Activated naive CD8-positive, alpha-beta T cell treated with anti-CD3 and anti-CD28 coated beads, Interleukin-2, amount 50 U/mL, for 24 hours (primary cell): ENCODE measurements at places on chromosomes 12 and 14.

GRCh38 chr14:46571970-46572369 lies 79.6 kb downstream of the RPL10L start:
- no peak for DNase-seq

DNA sequence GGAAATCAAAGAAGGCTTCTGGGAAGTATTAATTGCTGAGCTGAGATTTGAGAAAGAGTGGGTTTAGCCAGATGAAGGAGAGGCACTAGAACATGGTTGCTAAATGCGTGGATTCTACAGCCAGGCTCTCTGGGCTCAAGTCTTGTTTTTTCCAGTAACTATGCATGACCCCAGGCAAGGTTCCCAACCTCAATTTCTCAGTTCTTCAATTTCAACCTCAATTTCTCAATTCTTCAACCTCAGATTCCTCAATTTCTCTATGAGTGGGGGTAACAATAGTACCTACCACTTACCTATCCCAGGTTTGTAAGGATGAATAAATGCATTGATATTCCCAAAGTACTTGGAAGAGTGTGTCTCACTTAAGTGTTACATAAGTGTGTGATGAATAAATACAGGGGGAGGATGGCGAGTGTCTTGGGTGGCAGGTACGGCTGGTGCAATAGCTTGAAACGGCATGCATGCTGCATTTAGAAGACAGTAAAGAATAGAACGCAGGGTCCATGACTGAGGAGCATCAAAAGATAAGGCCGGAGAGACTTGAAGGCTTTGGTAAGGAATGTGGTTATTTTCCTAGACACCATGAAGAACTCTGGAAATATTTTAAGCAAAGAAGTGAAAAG lies 149.1 kb upstream of the ATP2B1 start:
- DNase-seq, result no peak

- DNase-seq, result no peak
Measured at GRCh38 chr14:23148591-23149249, 29.7 kb upstream of the CEBPE start.

DNA sequence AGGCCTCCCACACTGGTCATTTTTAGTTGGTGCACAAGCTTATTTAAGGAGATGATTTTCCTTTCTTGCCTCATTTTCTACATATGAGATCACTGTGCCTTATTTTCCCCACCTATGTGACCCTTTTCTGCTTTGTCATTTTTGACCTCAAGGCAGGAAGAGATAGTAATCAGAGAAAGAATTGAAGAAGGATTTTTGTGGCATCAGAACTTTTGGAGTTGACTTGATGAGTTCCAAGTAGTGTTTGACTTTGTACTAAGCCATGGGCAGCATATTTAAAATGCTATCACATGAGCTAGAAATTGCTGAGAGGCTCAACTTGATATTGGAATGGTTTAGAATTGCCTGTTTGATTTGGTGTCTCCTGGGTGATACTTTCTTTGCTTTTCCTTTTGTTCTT lies 440.8 kb downstream of the AEBP2 start:
- DNase-seq, result no peak

- DNase-seq, result peak; percentile 9
Measured at GRCh38 chr14:74089251-74090020, 4.7 kb downstream of the LIN52 start.

GRCh38 chr14:65211341-65211987 lies 109.1 kb upstream of the MAX start:
- no peak for DNase-seq

DNA sequence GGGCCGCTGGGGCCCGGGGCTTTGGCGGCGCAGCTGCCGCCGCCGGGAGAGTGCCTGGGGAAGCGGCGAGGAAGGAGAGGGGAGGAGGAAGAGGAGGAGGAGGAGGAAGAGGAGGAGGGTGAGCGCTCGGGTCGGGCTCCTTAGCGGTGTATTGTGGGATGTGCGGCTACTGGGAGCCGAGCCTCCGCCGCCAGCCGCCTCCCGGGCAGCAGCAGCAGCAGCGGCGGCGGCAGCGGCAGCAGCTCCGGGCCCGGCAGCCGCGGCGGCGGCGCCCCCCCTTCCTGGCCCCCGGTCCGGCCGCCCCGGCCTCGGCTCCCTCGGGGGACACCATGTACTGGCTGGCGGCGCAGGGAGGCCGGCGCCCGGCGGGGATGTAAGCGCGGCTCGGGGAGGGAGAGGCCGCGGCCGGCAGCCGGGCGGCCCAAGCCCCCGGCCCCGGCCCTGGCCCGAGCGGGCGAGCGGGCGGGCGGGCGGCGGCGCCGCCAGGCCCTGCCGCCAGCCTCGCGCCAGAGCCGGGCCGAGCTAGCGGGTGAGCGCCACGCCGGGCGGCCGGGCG lies at the start of gene SETD1B:
TSS of gene SETD1B (plus strand) at position 149 of the 556 bp plus-strand sequence. CDS start 729 bp downstream, outside the sequence.
- DNase-seq, result peak; percentile 65

- no peak for DNase-seq
Measured at GRCh38 chr12:131619736-131620506, 91.0 kb upstream of the SFSWAP start.

DNA sequence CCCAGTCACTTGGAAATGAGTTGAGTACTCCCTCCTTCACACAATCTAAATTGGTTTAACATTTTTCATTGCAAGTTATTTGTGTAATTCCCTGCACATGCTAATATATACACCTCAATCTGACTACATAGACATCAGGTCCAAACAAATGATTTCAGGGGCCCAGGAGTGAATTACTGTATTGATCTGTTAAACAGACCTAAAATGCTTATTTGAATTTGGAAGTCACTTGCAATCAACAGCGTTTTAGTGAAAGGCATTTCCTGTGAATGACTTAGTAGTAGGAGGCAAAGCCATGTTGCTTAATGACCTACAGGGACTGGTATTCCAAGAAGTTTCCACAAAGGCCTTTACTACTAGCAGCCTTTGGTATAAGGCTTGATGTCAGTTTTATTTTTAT lies 22.6 kb upstream of the SLC15A5 start:
- DNase-seq, result no peak

GRCh38 chr12:13210236-13211190 lies 14.0 kb downstream of the EMP1 start:
- DNase-seq, result no peak

- DNase-seq, result peak; percentile 35
Measured at GRCh38 chr14:63650256-63650952, 8.7 kb upstream of the WDR89 start.

DNA sequence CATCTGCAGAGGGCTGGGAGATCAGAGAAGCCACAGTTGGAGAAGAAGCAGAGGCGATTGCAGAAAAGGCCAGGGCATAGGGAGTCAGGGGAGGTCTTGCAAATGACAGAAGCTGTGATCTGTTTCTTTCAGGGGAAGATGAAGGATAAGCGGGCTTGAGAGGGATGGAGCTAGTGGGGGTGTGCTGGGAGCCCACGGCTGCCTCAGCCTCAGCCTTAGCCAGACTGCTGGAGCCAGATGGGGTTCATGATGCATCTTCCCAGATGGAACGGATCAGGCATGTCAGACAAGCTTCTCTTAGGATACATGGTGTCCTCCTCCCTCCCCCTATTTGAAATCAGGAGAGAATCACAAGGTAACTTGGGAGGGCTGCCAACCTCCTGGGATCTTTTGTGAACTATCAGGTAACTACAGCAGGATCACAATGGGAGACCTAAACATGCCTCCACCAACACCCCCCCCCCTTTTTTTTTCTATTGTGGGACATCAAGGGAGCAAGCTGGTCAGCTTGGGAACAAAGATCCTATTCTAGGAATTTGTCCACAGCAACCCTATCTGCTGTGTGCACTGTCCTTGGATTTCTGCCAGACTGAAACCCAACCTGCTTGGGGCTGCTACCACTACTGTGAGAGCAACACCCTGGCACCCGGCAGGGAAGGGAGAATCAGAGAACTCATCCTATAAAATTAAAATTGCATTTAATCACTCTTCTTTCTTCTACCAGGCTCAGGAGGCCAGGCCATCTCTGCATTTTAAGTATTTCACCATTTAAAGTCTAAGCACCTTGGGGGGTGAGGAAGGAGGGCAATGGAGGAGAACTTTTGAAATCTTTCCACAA lies 10.7 kb upstream of the ATP2A2 start:
- no peak for DNase-seq

DNA sequence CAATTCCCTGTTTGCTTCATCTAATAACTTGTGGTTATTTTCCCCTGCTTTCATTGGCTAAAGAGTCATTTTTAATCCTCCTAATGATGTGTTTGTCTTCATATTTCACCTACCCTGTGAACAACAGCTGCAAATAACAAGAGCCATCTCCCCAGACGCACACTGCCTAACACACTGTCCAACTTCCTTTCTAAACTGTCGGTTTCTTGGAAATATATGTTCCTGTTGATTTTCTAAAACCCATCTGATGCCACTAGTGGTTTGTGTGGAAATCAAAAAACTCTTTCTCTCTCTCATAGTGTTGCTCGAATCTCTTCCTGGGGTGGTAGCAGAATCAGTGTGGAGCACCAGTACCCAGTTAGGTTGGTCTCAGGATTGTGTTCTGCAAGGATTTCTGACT lies 226.9 kb downstream of the EPS8 start:
- no peak for DNase-seq

- DNase-seq, result no peak
Measured at GRCh38 chr14:61561104-61561503, 134.2 kb upstream of the HIF1A start.

GRCh38 chr14:68947802-68948201 lies 31.3 kb downstream of the ACTN1 start:
- no peak for DNase-seq

DNA sequence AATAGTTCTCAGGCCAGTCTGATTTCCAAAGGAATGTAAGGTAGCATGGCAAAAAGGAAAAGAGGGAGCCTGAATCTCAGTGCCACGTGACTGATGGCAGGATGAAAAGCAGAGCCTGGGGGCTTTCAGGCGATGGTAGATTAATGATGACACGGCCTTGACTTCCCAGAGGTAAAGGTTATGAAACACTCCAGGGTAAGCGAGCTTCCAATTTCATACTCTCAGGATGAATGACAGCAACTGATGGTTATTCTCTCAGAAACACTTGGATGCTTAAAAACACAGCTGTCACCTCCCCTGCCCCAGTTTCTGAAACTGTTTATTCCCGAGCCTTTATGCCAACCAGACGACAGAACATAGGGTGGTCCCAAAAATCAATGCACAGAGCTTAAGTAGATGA lies 28.8 kb downstream of the GDF11 start:
- DNase-seq, result no peak

- DNase-seq, result no peak
Measured at GRCh38 chr12:26135010-26135420, 10.2 kb upstream of the BHLHE41 start.

DNA sequence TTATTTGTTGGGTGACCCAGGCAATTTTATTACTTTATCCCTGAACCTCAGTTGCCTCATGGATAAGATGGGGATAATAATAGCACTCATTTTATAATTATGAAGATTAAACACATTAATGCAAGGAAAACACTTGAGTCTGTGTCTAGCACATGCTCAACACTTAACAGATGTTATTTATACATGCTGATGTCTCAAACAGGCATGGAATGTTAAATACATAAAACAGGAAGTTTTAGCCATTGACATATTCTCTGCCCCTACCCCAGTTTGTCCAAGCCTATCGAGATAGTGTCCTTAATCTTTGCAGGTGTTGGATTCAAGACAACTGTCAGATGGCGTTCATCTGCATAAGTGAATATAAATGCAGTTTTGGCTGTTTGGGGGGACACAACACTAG lies 109.8 kb downstream of the SCAF11 start:
- no peak for DNase-seq

DNA sequence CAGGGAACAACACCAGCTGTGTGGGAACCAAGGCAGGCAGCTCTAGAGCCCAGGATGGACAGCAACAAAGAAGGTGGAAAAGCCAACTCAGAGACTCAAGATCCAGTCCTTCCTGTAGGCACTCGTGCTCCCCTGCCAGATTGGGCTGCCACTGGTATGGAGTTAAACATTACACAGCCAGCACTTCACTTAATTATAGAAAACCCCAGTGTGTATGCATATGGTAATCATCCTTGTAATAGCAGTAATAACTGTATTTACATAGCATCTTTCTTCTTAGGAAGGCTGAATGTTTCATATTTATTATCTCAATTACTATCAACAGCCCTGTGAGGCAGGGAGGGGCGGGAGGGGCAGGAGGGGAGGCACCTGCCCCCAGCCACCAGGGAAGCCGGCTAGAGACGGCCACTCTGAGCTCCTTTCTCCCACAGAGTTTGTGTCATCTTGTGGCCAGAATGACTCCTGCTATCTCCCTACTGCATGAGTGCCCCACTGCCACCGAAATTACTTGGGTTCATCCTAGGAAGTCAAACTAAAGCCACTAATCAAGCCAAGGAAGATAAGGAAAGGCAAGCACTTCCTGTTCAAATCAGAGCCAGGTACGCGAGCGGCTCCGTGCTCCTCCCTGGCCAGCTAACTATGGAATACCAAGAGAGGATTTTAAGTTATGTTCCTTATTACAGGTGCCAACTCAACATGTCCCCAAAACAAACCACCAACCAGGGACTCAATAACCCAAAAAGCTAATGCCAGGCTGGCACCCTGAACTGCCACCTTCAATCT lies 15.7 kb upstream of the RAB35 start:
- DNase-seq, result no peak

- no peak for DNase-seq
Measured at GRCh38 chr14:96804895-96805294, 7.7 kb downstream of the VRK1 start.

- no peak for DNase-seq
Measured at GRCh38 chr12:124007826-124008570, 35.0 kb downstream of the ZNF664 start.

DNA sequence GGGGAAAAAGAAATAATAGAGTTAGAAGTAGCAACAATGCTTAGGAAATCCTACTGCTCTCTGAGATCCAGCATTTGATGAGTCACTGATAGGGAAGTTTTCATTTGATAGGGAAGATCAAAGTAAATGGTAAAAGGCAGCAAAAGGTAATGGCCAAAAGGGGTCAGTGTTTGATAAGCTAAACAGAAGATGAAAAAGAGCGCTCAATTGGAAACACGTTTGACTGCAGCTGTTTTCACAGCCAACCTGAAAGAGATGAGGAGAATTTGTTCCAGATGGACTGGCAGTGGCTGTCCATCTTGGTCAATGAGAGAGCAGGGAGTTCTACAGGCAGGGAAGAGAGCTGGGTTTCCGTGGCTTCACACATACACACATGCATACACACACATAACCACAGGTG lies 264.2 kb downstream of the TMEM132C start:
- no peak for DNase-seq

GRCh38 chr12:96215919-96216273 lies 21.7 kb downstream of the ELK3 start:
- no peak for DNase-seq

- no peak for DNase-seq
Measured at GRCh38 chr12:132633901-132634300, 15.3 kb downstream of the P2RX2 start.
